ENCODE measurements at places on chromosomes 4 and X.
A peak's percentile ranks its signal among the peaks of the same experiment; 100 is the strongest.

DNA sequence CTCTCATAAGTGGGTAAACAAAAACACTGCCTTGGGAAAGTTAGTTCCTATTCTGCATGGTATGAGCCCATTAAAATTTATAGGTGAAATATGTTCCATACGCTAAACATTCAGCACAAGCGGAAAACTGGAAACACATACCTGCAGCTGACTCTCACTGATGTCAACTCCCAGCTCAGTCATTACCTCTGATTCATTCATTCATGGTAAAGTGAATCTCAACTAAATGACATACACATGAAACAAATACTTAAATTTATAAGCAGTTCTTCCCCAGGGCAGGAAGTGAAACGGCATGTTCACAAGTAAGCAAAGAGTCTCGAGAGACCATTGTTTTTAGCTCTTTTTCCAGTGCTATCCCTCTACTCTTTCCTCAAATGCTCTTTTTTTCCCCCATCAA, 1.6 kb downstream of the SLC10A6 start:
- no peak for DNase-seq

DNA sequence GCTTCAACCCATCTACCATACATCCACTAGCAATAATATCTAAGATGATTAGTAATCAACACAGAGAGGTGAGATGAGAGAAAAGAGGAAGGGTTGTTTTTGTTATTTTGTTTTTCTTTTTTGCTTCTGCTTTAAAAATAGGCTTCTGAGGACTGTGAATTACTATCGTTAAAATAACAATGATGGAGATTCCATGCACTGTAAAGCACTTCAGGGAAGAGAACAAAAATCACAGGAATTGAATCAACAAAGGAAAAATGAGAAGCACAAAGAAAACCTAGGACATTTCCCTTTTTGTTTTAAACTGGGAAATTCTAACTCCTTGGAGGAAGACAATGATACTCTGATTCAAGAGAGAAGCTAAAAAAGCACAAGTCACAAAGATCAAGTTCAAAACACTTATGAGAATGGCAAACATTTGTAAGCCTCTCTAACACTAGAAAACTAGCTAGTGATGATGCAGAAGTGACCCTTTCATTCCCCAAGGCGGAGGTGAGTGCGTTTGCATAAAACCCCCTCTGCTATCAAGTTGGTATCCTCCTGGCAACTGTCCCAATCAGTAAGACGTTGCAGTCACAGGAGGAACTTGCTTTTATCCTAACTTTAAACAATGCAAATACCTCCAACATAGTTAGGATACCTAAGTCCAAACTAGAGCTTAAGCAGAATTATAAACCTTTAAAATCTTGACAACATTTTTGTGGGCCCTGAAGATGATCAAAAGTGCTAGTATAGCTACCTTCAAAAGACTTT, 308.5 kb downstream of the CAMK2D start:
- no peak for DNase-seq

DNA sequence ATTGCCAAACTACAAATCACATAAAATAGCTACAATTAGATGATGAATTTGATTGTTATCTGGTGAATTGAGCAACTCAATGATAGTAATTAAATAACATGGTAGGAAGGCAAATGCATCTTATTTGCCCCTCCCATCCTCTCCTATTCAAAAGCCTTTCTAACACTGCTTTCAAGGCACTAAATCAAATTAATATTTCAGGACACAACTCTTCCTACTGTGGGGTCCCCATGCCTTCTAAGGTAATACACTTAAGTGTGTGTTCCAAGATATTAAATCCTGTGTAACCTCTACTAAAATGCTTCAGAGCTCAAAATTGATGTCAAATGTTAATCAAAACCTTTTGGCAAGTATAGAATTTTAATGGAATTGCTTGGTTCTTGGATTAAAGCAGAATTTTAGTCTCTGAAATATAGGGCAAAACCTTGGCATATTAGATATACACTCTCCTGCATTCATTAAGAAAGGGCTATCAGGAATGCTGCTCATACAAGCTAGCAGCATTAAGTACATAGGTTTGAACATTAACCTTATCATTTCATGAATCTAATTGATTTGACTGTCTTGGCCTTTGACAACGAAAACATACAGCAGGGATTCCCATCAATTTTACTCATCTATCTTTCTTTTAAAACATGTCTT, 371.8 kb upstream of the GALNTL6 start:
- DNase-seq = no peak

- DNase-seq = no peak
Measured at GRCh38 chrX:27815209-27815608, 7.4 kb downstream of the MAGEB10 start.

- peak; percentile 4 for DNase-seq
Measured at GRCh38 chrX:151753313-151754046, 18.9 kb downstream of the CNGA2 start.

DNA sequence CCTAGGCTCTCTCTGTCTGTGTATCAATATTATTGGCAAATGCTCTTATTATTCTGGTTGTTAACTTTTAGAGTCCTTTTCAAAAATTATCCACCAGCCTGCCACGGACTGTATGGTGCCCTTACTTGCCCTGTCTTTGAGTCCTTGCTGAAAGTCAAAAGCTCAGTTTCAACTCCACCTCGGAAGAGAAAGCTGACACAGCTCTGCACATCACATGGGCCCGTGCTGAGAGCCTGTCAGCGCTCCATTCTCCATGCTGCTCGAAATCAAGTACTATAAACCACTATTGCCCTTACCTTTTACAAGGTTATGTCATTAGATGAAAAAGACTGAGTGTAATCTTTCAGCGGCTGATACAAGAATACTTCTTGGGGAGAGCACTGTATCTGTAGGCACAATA, 141.0 kb downstream of the CORIN start:
- no peak for DNase-seq

DNA sequence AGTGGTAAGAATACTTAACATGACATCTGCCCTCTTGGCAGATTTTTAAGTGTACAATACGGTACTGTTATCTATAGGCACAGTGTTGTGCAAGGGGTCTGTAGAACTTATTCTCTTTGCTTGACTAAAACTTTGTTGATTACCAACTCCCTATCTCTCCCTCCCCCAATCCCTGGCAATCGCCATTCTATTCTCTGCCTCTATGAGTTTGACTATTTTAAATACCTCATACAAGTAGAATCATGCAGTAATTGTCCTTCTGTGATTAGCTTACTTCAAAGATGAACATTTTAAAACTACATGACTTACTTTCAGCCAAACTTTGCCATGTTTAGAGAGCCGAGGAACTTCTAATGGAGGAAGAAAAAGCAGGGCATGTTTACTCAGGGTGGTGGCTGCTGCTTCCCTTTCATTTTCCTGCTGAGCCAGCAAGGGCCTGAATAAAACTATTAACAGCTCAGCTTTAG, 62.4 kb downstream of the APOO start:
- no peak for DNase-seq

DNA sequence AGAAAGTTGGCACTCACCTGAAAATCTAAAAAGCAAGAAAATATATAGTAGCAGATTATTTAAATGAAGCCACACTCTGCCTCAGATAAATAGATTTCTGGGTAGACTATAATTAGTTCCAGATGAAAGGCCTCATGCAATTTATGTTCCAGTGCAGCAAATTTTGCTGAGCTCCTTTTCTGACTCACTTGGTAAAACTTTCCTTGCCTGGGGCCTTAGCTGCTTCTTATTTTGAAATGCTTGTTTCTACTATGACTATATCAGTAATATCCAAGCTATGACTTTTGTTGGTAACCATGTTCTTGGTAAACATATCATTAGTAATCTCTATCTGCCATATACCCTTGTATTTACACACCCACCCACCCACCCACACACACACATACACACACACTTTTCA, 961.8 kb downstream of the SH3BGRL start:
- DNase-seq = no peak

DNA sequence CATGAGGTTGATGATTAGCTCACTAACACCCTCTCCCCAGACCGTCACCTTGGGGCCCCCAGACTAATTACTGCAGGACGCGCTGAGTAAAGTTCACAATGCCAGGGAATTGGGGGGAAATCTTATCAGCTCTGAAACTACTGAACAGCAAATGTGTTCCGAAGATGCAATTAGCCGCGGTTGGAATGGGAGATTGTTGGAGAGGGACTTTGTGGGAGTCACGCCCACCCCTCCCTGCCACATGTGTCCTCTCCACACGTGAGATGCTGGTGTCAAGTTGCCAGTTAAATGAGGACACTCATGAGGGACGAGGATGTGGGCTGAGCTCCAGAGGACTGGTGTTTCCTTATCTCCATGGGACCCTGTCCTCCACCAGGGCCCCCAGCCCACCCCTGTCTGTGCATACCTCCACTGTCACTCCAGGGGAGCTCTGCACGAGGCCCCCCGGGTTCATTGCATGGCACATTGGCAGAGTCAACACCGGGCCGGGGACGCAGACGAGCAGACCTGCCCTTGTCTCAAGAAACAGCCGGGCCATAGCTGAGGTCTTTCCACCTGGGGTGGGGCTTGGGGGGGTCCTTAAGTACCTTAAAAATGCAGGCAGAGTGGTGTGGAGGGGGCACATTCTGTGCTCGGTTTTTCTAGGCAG, 175.4 kb upstream of the PSAPL1 start:
- DNase-seq = no peak

GRCh38 chrX:45771560-45772340, 571.1 kb upstream of the DIPK2B start:
- no peak for DNase-seq

GRCh38 chr4:170305627-170306026, 215.9 kb upstream of the AADAT start:
- no peak for DNase-seq

DNA sequence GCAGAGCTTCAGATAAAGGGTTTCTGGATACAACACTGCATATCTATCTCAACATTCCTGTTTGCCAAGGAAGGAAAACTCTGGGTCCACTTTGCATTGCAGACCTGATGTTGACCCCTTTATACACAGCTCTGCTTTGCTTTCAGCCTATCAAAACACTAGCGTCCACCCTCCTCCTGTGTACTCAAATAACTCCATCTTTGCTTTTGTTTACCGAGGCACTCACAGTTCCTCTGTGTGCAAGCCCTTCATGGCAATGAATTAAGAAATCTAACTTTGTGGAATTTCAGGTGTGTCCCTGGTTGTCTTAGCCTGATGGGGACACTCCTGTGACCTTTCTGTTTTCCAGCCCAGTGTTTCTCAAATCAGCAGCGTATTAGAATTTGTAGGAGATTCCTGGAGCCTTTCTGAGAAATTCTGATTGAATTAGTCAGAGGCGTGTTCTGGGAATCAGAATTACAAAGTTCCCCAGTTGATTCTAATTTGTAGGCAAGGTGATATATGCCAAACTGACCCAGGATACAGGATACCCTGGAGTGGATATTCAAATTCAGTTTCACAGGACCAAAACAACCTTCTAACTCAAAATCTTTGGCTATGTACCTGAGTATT, 68.6 kb downstream of the DTHD1 start:
- DNase-seq = no peak

GRCh38 chrX:50825825-50826224, 11.8 kb upstream of the SHROOM4 start:
- no peak for DNase-seq

Measured in stimulated activated CD4-positive, alpha-beta T cell treated with anti-CD3 and anti-CD28 coated beads, TNF-alpha, amount 100 ng/mL, for 48 hours (primary cell).